ENCODE measurements at places on chromosomes 16 and 17.

GRCh38 chr17:37299257-37299980 is 76.4 kb upstream of the C17orf78 start:
- no peak for DNase-seq

GRCh38 chr16:87757841-87758426 is 7.9 kb downstream of the KLHDC4 start:
- no peak for DNase-seq

DNA sequence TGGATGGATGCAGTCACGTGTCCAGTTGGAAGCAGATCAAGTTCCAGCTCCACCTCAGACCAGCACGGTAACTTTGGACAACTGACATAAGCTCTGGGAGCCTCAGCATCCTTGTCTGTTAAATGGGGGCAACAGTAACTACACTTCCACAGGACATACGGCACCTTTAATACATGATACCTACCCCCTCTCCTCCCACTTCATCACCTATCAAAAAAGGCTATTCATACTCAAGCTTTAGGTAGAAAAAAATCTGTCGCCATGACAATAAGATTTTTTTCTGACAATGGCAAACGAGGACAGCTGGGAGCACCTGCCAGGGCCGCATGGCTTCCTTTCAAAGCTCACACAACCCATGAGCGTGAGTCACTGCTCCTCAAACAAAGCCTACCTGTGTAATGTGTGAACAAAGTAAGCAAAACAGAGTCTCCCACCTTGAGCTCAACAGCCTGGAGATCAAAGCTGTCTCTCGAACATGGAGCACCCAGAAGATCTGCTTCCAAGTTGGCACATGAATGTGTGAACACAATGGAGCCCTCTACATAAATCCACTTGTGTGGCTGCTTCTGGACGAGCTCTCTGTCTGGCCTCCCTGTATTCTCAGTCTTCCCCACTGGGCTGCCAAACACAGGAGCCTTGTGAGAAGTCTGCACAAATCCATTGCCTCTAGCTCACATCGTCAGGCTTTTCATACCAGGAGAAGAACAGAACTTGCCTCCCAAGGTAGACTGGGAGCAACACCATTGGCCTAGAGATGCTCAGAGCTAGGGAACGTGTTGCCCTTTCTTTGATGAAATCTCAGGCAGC is 459.7 kb downstream of the SOX9 start:
- DNase-seq = no peak

GRCh38 chr17:35895636-35896587 is 15.8 kb upstream of the CCL5 start:
- no peak for DNase-seq

GRCh38 chr16:17301593-17302135 is 169.1 kb downstream of the XYLT1 start:
- DNase-seq = no peak

DNA sequence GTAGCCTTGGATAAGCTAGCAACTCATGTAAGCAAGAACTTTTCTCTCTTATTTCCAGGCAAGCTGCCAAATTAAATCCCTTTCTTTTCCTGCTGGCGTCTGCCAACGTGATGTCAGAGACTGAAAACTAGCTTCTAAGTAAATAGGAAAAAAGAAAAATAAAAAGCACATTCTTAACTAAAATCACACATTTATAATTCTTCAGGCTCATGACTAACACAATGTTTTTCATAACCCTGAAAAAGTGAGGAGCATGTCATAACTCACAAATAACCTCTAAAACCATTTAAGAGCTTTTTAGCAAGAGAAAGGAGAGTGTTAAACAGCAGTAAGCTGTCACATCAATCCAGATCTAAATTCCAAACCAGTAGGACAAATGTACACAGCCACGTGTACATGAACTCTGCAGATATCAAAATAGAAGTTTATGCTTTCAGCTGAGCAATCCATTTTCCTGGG is 110.0 kb downstream of the N4BP1 start:
- DNase-seq = no peak

DNA sequence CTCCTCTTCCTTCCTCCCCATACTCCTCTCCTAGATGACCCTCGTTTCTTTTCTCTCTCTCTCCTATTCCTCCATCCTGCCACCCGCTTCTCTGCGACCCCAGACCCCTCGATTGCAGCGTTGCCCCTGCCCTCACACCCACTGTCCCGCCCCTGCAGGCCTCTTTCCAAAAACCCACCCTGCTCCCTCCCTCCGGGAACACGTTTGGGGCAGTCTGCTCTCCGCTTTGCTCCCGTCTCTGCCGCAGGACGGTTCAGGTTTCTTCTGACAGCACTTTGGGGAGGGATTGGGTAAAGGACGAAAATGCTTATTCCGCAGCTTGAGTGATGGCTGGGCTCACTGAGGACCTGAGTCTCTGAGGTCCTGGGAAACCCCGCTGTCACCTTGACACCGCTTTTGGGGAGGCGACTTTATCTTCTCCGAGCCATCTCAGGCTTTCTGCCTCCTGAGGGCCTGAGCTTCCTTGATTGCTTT is 690 bp downstream of the NDE1 start:
- DNase-seq = no peak

DNA sequence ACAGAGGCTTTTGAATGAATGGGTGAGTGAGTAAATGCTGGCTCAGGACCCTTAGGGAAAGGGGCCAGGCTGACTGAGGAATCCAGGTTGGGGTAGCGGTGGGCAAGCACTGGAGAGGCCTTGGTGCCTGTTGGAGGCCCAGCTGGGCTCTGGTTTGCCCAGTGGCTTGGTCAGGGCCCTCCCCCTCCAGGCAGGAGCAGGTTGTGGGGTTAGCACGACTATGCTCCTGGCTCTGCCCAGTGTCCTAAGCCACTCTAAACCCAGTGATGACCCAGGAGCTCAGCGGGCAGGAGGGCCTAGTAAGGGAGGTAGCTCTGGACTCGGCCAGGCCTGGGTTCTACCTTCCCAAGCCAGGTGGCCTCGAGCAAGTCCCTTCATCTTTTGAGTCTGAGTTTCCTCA is 7.5 kb downstream of the MYO15A start:
- no peak for DNase-seq

DNA sequence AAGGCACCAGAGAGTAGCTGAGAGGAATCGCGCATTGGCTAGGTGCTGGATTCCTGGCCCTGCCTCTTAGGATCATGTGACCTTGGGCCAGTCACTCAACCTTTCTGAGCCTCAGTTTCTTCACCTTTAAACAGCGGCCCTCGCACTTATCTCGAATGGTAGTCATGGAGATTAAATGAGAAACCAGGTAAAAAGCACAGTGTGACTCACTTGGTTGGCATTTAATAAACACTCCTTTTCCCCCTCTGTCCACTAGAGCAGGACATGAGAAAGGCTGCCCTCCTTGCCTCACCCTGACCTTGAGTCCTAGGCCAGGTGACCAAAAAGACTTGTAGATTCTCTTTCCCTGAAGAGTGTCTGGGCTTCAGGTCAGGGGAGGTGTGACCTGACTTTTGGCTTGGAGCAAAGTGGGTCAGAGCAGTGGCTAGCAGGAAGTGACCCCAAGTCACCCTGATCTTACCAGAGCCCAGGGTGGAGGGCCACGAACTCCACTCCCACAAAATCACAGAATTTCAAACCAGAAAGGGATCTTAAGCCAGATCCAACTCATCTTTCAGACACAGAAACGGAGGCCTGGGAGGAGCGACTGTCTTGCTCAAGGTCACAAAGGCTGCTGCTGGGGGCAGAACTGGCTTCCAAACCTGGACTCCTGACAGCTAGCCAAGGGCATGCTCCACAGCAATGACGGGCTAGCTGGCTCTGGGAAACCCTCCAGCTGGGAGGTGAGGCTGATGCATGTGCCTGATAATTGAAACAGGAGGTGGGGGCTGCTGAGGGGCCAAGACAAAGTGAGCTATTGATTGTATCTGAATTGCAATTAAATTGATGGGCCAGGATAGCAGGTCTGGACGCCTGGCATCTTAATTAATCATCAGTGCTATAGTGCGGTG is 65.2 kb downstream of the PIPOX start:
- no peak for DNase-seq

GRCh38 chr17:69575346-69575761 is 160.9 kb downstream of the MAP2K6 start:
- DNase-seq = no peak

- DNase-seq = no peak
Observed at GRCh38 chr17:15481481-15481880, 14.1 kb upstream of the CDRT4 start.

DNA sequence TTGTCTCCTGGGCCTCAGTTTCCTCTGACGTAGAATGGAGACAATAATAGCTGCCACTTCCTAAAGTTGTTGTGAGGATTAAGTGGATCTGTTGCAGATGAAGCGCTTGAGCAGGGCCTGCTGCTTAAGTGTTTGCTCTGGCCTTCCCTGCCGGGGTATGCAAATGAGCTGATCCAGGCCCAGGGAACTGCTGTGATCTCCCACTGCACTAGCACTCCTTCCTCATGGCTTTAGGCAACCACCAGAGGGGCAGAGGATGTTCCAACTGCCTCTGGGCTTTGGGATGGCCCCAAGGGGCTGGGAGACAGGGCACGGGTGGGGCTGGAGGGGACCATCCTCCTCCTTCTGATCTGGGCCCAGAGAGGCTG is 6.2 kb downstream of the SBK1 start:
- no peak for DNase-seq

DNA sequence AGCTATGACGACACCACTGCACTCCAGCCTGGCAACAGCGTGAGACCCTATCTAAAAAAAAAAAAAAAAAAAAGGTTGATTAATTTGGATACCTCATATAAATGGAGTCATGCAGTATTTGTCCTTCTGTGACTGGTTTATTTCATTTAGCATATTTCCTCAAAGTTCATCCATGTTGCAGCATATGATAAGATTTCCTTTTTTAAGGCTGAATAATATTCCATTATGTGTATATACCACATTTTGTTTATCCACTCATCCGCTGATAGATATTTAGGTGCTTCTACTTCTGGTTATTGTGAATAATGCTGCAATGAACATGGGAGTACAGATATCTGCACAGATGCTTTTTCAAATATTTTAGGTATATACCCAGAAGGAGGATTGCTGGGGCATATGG is 43.3 kb upstream of the TMC5 start:
- no peak for DNase-seq

- DNase-seq = no peak
Observed at GRCh38 chr17:68878226-68878885, 76.8 kb downstream of the ABCA8 start.

GRCh38 chr17:8073627-8074484 is 13.7 kb downstream of the ALOX12B start:
- no peak for DNase-seq

GRCh38 chr17:80868022-80868609 is 123.5 kb upstream of the CHMP6 start:
- DNase-seq = no peak

DNA sequence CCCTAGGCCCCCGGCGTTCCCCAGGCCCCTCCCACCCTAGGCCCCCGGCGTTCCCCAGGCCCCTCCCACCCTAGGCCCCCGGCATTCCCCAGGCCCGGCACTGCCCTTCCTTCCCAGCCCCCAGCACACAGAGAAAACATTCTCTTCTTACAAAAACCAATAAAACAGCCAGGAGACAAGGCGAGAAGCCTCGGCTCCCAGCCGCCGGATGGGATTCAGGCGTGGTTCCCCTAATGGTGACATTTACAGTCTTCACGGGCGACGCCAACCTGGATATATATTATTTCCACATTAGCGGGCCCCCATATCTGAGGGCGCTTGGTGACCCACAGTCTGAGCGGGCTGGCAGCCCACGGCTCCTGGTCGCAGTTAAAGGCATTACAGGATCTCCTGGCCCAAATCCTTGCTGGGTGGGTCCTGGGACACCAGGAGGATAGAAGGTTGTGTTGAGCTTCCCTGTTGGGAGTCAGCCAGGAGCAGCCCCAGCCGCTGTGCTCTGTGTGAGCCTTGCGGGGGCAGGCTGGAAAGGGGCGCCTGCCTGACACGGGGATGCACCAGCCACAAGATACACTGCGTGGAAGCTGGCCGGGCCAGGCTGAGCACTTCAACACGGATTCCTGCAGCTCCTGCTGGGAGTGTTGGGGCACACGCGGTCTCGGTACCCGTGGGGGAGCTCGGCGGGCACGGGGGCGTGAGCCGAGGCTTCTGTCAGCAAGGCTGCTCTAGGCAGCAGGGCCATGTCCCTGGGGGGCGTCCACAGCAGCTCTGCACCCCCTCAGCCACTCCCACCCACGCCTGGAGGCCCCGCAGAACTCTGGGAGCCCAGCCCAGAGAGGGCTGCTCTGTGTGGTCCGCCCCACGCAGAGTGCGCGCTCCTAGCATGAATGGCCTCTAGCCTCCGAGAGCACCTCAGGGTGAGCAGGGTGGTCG is 83.7 kb downstream of the LMF1 start:
- DNase-seq = no peak

DNA sequence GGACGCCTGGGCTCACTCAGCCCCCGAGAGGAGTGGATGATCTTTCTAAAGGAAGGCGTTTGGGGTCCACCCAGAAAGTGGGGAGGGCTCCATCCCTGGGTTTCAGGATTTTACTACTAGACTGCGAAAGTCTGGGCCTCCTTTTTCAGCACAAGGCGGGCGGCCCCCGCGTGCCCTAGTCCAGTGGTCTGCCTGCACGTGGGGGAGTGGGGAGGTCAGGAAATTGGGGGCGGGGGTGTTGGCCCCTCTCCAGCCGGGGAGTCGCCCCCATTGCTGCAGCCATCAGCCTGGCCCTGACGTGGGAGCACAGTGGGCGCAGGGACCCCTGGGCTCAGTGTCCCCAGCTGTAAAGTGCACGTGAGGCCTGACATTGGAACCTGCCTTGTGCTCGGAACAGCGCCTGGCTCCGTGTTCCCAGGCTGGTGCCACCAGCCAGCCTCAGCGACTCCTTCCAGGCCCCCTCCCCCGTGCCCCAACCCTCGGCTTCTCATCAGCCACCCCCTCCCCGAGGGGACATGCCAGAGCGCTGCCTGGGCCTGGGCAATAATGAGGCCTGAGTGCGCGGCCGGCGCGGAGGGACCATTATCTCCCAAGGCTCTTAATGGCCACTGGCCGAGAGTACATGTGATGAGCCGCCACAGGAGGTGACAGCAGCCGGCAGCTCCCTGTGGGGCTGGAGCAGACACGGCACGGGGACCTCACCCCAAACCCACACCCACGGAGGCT is 2.4 kb upstream of the C1QTNF8 start:
- no peak for DNase-seq

DNA sequence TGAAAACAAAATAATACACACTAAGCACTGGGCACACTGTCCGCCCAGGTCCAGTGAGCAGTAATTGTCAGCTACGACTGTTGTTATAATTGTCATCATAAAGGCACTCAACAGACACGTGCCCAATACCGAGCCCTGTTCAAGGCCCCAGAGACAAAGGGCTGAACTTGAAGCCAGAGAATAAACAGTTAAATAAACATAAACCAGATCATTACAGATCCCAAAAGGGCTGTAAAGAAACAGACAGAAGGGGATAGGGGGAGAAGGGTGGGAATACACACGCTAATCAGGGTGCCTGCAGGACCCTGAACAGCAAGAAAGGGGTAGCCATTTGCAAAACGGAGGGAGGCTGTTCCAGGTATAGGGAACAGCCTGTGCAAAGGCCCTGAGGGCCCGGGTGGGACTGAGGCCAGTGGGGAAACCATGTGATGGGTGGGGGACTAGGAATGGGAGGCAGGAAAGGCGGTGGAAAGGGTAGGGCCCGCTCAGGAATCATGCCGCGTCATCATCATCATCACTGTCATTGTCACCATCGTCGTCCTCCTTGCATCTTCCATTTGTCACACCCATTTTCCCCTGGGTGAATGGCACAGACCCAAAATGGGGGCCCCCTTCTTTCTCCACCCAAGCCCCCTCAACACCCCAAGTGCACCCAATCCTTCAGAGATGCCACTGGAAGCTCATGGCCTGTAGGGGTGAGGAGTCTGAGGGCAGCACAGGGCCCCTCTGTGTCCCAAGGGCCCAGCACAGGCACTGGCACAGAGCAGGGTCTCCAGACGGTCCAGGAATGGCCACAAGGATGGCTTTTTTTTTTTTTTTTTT is 6.3 kb downstream of the CARHSP1 start:
- no peak for DNase-seq
